ENCODE measurements at places on chromosomes 2 and 18.

DNA sequence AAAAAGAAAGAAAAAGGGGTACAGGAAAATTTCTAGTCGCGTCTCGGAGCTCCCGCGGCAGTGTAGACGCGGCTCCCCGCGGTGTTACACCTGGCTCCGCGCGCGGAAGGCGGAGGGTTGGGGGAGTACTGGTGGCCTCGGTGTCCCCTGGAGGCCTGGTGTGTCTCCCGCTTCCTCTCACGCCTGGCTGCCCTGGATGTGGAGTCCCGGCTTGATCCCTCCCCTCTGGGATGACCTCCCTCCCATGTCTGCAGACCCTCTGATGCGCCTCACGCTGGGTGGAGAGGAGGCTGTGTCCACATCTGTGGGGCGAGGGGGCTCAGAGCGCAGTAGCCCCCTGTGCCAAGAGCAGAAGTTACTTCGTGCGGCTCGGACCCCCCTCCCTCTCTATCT, 1.2 kb downstream of the KIF5C start:
- DNase-seq: no peak

DNA sequence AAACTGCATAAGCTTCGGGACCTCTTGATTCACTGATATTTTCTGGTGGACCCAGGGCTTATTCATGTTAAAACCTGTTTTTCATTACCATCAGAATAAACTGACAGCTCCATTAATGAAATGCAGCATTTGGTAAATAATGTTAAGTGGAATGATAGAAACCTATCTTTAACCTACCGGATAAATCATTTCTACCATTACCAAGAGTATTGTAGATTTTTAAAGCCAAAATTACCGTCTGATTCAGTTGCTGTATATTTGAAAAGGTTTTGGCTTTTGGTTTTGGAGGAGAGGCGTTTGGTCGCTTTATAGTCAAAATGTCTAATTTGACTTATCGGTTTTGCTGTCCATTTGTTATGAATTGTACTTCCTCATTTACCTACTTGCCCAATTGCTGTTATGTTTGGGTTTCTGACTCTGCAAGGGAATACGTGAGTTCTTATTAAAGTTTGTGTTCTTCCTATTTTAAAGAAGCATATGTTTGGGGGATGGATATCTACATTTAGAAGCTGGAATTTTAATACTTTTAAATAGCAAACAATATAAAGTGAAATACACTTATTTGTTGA, 1.0 kb upstream of the CUL3 start:
- no peak for DNase-seq

GRCh38 chr2:160490733-160491685, 2.6 kb downstream of the RBMS1 start:
- DNase-seq: no peak

- no peak for DNase-seq
These were observed 8.6 kb upstream of the ANO7 start for GRCh38 chr2:241179899-241180298.

- DNase-seq: no peak
These were observed 74.3 kb downstream of the PRKCE start for GRCh38 chr2:45725731-45726130.

GRCh38 chr2:231342061-231342711, 53.3 kb upstream of the B3GNT7 start:
- no peak for DNase-seq

DNA sequence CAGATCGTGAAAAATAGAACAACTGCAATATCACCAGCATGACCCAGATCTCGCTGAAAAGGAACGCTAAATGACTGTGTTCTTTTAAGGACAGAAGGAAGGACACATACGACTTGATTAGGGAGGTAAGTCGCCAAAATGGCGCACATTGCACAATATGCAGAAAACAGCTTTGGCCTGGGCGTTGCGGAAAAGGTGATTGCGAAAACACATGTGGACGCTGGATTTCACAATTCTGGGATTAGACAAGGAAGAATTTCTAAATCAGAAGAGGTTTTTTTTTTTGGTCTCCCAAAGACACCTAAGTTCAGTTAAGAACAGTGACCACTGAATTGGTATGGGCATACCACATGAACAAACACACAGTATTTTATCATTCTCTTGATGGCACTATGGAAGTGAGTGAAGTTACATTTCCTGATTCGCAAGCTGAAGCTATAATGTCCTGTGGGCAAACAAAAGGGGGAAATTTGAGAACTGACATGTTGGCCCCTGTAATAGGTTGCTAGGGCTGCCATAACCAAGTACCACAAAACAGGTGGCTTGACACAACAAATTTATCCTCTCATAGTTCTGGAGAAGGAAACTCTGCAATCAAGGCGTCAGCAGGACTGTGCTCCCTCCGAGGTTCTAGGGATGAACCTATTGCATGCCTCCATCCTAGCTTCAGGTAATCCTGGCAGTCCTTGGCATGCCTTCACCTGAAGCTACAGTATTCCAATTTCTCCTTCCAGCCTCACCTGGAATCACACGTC, 25.8 kb upstream of the ERICH2 start:
- no peak for DNase-seq

DNA sequence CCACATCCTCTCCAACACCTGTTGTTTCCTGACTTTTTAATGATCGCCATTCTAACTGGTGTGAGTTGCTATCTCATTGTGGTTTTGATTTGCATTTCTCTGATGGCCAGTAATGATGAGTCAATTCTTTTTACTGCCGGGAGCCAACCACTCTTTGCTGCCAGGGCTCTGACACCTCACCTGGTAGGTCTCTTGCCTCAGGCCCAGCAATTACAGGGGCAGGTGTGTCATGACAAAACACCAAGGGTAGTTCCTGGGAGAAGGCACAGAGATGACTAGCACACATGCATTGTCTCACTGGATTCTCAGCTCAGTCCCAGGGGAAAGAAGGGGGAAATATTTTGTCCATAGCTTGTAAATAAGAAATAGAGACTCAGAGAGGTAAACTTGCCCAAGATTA, 122.3 kb downstream of the CHST9 start:
- no peak for DNase-seq

DNA sequence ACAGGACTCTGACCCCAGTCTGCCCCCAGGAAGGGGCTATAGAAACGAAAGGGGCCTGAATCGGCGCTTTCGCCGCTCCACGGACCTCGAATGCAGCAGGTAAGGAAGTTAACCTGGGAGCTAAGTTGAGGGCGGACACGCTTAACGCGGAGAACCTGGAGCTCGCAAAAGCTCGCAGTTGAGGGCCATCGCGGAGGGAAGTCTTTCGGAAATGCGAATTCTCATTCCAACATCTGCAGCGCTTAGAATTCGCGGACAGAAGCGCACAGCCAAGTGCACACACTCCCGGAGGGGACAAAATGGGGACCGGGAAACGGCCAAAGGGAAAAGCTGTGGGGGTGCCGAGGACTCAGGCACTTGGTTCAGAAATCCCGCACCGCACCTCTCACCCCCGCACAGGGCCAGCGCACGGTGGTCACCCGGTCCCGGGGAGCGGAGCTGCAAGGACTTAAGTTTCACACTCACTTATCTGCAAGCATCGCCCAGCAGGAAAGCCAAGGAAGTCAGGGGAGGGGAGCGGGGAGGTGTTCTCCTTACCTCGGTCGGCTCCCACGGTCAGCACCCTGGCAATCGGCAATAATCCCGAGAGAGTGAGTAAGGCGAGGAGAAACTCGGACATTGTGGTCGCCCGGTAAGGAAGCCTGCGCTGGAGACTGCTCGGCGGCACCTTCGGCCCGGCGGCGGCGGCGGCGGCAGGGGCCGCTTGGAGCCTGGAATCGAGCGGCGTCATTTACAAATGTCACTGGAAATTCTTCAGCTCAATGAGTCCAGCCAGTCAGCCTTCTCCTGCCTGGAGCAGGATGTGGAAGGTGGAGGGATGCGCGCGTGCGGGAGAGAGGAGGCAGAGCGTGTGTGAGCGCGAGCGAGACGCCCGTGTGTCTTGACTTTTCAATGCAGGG, 456 bp downstream of the LRP1B start:
- DNase-seq: no peak

DNA sequence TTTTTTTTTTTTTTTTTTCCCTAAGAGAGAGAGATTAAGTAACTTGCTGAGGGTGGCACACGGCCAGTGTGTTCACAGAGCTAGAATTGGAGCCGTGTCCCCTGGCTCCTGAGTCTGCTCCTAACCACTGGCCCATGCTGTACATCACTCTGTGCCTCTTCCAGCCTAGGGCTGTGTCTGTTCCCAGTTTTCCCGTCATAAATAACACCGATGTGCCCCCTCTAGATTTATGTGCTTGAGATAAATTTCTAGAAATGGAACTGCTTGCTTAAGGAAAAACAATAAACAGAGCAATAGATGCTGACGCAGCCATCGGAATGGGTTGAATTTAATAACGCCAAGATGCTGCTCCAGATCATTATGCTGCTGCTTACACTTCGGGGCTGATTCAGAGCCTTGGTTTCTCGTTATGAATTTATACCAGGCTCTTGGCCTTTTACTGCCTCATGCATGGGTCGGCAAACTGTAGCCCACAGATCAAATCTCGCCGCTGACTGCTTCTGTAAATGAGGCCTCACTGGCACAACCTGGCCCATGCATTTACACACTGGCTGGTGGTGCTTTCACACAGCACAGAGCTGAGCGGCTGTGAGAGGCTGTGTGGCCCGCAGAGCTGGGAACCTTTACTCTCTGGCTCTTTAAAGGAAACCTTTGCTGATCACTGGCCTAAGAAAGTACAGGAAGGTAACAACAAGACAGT, 58.1 kb downstream of the NDUFA10 start:
- DNase-seq: no peak

DNA sequence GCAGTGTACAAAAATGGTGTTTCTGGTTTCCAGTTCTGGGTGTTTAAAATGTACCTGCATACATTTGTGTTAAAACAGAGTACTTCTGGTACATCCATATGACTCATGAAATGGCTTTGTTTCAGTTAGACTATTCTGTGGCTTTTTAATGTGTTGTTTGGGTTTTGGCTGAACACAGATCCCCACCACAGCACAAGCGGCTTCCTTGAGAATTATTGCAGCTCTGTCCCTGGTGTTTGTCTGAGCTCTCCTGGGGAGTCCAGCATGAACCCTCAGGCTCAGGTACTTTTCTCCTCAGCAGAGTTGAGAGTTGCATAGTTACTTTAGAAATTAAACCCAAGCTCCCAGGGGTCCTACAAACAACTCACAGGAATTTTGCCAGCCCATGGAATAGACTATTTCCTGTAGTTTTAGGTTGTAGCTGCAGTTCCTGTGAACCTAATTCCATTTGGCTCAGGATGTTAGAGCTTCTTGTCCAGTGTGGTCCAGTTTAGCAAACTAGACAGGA, 64.8 kb upstream of the EML6 start:
- no peak for DNase-seq

GRCh38 chr2:161077367-161078210, 82.6 kb upstream of the TANK start:
- peak; percentile 1 for DNase-seq

DNA sequence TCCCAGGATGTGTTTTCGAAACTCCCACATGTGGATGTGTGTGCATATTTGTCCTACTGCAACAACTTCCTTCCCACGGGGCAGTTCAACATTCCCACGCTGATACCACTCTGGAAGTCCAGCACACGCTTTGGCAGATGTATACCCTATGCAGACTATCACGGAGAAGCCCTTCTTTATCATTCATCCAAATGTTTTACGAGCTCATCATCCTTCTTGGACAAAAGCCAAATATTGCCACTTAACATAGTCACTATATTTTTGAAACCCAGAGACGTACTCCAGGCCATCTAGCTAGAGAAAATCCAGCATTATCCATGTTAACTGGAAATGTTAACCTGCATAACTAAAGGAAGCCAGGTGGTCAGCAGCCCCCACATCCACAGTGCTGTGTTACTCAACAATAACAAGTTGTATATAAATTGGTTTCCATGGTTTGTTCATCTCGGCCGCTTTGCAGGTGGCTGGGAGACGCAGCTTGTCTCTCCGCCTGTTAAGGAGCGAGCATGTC, 131.5 kb downstream of the ZNF532 start:
- DNase-seq: no peak

DNA sequence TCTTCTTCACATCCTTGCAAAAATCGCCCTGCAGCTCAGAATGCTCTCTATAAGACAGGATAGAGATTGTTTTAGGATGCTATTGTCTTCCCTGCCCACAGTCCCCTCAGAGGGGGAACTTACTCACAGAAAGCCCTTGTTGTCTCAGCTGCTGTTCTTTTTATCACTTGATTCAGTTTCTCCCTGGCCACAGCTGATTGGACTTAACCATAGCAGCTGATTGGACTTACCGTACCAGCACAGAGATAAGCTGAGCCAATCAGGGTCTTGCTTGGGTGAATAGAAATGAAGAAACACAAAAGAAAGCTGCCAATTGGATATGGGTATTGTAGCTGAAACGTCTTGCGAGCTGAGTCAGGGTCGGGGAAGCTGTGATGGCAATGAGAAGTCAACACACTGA, 194.2 kb upstream of the MEX3C start:
- DNase-seq: no peak

GRCh38 chr2:55061523-55062344, 11.5 kb upstream of the RTN4 start:
- DNase-seq: no peak

DNA sequence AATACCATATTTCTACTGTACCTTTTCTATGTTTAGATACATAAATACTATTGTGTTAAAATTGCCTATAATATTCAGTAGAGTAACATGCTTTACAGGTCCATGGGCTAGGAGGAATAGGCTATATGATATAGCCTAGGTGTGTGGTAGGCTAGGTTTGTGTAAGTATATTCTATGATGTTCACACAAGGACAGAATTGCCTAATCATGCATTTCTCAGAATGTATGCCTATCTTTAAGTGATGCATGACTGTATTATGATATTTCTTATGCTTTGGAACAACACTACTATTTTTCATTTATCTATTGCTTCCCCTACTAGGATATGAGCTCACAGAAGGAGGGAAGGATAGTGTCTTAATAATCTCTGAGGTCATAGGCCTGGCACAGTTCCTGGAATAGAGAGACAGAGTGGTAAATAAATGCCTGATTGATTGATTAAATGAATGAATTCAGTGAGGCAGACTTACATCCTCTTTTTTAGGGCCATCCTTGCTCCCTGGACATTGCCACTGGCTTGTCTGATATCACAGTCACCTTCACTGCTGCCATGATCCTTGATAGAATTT, 121.0 kb downstream of the MYO3B start:
- no peak for DNase-seq

DNA sequence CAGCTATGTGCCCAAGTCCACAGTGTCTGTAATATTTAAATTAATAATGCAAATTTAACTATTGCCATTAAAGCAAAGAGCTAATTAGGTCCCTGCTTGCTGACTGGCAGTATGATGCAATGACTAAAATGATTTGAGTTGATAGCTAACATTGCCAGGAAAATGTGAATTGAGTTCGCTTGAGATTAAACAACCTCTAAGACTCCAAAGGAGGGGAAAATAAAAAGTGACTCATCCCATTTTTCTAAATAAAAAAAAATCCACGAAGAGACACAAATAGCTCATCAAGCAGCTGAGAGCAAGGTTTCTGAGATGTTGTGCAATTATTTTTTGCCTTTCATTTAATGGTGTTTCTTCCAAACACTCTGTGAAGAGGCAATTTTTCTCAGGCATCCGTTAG, 413.0 kb downstream of the MTX2 start:
- DNase-seq: no peak

GRCh38 chr2:238291550-238292281, 3.3 kb upstream of the PER2 start:
- no peak for DNase-seq

All from activated CD8-positive, alpha-beta memory T cell treated with anti-CD3 and anti-CD28 coated beads for 1 hour (primary cell).